Fibroblast of villous mesenchyme (primary cell): ENCODE measurements at places on chromosomes 5 and 9. TPM values are rescaled to one million over a fixed set of nuclear protein-coding genes. Genes with fewer than 3 reads are reported as not detected.
A peak's percentile ranks its signal among the peaks of the same experiment; 100 is the strongest.

- DNase-seq = peak; percentile 63
These were observed 116.6 kb upstream of the STARD4 start for GRCh38 chr5:111628901-111629300.

STK32A gene
- total RNA-seq = 0.97 and 2.2 TPM in 2 replicates

GRCh38 chr9:13508086-13508485 lies 228.6 kb upstream of the MPDZ start:
- no peak for DNase-seq

DNA sequence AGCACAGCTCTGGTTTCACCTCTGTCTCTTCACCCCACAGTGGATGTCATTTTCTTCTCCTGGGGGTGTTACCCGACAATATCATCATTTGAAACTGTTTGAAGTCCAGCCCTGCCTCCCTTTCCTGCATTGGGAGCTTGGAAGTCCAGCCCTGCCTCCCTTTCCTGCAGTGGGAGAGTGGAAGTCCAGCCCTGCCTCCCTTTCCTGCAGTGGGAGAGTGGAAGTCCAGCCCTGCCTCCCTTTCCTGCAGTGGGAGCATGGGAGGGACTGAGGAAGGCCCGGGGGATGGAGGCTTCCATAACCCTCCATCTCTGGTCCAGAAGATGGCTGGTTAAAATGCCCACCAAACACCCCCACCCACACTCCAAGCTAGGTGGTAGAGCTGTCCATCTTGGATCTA lies 59.8 kb downstream of the SYK start:
- DNase-seq = no peak

OBP2B gene
- not detected in 2 replicates for total RNA-seq

DNA sequence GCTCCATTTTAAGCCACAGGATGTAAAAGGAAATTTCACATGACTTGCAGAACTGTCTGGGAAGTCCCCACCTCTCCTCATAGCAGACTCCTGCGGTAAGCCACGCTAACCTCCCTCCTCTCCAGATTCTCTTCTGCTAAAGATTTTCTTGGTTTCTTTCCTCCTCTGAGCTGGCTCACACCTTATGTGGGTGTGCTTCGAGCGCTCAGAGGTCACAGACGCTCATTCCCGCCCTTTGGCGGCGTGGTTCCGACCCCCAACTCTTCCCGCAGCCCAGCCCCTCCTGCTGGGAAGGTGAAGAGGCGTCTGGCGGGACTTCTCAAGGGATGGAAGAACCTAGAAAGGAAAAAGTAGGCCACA lies 32.9 kb upstream of the CDK20 start:
- no peak for DNase-seq

DNA sequence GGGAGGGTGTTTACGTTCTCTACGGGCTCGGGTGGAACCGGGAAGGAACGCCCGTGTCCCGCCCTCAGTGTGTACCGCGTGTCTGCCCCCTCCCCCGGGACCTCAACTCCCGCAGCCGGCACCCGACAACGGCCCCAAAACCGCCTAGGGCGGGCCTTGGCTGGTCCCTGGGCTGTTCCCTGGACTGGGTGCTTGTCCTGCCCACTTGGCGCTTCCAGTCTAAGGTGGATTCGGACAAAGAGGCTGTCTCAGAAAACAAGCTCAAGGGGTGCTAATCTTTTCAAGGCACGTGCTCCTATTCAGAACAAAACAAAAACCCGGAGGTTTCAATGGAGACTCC lies 379 bp upstream of the CLK4 start:
- no peak for DNase-seq

GRCh38 chr9:77673941-77674791 lies 26.0 kb upstream of the GNA14 start:
- no peak for DNase-seq

- no peak for DNase-seq
These were observed 14.3 kb upstream of the CXCL14 start for GRCh38 chr5:135593141-135593540.

DNA sequence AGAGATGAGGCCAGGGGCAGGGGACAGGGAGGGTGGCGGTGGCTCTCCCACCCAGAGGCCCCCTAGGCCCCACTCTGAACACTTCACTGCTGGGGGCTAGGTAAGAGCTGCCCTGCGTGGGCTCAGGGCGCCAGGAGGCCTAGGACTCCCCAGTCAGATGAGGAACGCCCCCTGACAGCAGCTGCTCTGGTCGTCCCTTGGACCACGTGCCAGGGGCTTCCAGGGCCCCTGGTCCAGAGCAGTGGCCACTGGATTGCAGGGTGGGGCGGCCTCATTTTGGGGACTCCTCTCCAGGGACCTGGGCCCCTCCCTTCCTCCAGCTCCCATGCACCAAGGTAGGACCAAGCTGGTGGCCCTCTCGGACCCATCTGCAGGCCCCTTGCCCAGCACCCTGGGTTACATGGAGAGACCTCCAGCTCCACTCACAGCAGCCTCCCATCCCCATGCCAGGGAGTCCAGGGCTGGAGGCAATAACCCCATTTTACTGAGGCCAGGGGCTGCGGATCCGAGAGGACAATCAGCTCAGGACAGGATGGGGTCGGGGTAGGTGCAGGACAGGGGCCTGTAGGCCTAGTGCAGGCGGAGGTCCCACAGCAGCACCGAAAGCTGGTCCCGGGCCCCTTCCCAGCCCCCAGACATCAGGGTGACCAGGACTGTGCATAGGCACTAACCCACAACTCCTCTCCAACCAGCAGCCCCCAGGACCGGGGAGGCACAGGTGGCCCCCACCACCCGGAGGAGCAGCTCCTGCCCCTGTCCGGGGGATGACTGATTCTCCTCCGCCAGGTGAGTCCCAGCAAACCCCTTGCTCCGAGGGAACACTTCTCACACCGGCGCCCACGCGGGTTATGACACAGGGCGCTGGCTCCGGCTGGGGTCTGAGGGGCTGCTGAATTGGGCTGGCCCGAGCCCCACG lies 1.5 kb downstream of the EGFL7 start:
- no peak for DNase-seq

- DNase-seq = no peak
These were observed 25.2 kb downstream of the TGFBR1 start for GRCh38 chr9:99130069-99130468.

HAVCR2 gene
- not detected in 2 replicates for total RNA-seq

DNA sequence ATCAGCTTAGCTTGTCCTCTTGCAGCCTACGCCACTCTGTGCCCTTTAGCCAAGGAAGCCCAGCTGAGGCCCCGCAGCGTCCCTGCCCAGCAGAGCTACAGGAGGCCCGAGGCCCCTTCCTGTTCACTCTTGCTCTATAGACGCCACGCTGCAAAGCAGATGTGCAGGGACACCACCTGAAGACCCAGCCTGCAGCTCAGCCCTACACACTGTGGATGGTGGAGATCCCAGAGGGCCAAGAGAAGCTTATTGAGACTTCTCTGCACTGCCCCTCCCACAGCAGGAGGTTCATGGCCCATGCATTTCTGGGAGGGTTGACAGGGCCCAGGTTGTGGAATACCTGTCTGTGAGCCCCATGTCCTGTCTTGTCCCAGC lies 33.6 kb downstream of the IRF1 start:
- no peak for DNase-seq
